Stimulated activated CD4-positive, alpha-beta T cell treated with anti-CD3 and anti-CD28 coated beads, Interleukin-1b, Interleukin-23, amount 100 ng/mL, for 1 hour (primary cell): ENCODE measurements at places on chromosomes 7 and 10.

DNA sequence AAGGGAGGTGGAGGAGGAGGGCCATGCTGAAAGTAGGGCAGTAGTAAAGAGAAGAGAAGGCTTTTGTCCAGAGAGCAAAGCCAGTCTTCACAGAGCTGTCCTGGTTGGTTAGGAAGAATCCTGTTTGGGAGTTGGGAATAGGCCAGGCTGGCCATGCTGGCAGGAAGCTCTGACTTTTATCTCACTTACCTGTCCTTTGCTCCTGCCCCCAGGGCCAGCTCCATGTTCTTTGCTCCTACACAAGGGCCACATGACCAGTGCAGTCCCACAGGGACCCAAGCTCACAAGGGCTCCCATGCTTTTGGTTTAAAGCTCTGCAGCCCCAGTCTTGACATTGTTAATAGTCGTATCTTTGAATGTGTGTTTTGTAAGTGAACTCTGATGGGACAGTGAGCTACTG lies 161.6 kb upstream of the KMT2E start:
- DNase-seq, result no peak

GRCh38 chr10:75352650-75353049 lies 48.9 kb downstream of the ZNF503 start:
- no peak for DNase-seq

- DNase-seq, result no peak
Measured at GRCh38 chr10:72790216-72790990, 98.5 kb downstream of the MCU start.

- DNase-seq, result no peak
Measured at GRCh38 chr10:122485670-122486069, 24.3 kb downstream of the HTRA1 start.

GRCh38 chr7:15916681-15917380 lies 230.3 kb upstream of the MEOX2 start:
- DNase-seq, result no peak

GRCh38 chr7:7857143-7857583 lies 111.4 kb upstream of the GLCCI1 start:
- DNase-seq, result no peak

- no peak for DNase-seq
Measured at GRCh38 chr10:126422567-126422966, 34.3 kb upstream of the ADAM12 start.

DNA sequence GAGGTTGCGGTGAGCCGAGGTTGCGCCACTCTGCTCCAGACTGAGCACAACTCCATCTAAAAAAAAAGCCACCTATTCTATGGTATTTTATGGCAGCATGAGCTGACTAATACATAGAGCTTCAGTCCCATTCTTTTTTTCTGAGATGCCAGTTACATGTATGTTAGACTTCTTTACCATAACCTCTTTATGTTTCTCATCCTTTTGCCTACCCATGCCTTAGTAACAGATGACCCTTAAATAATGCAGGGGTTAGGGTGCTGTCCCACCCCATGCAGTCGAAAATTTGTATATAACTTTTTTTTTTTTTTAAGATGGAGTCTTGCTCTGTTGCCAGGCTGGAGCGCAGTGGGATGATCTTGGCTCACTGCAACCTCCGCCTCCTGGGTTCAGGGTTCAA lies 22.7 kb upstream of the HHEX start:
- no peak for DNase-seq

DNA sequence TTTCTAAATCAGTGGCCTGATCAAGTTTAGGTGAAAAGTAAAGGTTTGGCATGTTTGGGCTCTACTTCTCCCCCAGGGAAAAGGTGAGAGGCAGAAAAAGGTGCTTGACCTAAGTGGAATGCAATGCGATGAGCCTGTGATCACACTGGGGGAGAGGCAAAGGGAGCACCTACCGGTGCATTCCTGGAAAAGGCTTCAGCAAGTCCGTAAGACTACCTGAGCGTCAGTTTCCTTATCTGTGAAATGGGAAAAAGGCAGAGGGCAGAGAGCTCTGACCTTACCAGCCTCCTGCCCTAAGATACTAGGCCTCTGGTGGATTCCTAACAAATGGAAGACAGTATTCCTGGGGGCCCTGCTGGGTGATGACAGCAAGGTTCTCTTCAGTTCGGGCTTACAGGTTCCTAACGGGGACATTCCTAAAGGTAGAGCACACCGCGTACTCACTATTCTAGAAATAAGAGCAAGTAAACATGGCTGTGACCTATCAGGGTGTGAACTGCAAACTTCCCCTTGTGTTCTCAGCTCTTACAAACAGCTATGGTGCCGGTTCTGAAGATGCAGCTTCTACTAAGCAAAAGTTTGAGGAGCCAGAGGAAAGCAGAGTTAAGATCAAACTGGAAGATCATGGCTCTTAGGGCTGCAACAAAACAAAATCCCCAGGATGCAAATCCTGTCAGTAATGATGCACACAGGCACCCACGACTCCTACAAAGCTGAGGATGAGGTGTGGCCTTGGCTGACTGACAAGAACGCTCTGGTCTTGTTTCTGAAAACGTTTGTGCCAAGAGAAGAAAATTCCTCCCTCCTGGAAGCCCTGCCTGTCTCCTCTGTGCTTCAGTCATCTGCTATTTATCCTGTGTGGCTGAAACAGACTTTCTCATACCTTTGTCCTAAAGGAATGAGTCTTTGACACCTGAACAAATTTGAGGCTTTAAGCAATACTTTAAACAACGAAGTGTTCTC lies 13.3 kb upstream of the ACSL5 start:
- DNase-seq, result no peak

GRCh38 chr7:144670218-144670617 lies 165.6 kb downstream of the TPK1 start:
- no peak for DNase-seq

DNA sequence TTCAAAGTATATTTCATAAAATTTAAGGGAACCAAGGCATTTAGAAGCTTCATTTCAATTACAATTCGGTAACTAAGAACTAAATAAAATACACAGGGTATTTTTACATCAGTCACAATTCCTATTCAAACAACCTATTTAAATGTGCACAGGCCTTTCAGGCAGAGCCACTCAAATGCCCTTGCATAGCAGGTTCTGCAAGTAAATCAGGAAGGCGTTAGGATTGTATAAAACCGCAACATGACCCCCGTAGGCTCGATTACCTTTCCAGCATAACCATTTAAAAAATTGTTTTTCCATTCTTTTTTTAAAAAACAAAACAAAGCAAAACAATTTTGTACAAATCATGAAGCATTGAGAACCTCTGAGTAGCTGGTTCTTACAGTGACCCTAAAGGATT lies 289.9 kb upstream of the SP8 start:
- DNase-seq, result no peak

DNA sequence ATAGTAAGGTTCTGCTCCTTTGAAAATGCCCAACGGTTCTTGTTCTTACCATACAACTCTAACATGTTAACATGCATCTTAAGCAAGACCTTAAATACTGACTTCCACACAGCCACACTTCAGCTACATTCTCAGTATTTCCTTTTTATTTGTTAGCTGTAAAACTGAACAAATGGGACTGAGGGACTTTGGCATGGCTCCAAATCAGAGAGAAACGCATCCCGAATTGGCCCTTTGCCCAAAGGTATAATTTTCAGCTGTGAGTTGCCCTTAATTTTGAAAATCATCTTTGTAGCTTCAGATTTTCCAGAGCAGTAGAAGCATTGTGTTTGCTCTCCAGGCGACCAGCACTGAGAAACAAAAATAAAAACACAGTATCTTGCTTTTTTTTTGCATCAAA lies 56.4 kb downstream of the NEUROD6 start:
- DNase-seq, result no peak

- DNase-seq, result no peak
Measured at GRCh38 chr7:8258166-8258565, 3.8 kb downstream of the ICA1 start.

GRCh38 chr7:27593226-27593625 lies 69.5 kb downstream of the HIBADH start:
- DNase-seq, result no peak

DNA sequence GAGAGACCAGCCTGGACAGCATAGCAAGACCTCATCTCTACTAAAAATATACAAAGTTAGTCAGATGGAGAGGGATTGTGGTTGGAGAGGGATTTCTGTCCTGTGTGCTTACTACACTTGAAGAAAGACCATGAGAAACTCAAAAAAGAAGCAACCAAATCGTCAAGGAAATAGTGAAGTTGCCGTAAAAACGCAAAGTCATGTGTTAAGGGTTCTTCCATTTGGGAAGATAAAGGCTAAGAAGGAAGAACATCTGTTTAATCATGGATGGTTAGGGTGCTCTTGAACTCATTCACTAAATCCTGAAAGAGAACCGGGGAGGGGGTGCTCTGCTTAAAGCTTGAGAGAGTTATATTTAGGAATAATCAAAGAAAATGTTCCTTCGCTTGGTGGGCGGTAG lies 59.8 kb upstream of the KDM7A start:
- no peak for DNase-seq

- DNase-seq, result no peak
Measured at GRCh38 chr7:158663428-158663741, 41.2 kb downstream of the NCAPG2 start.

GRCh38 chr7:41996381-41997035 lies 240.5 kb downstream of the GLI3 start:
- DNase-seq, result no peak

DNA sequence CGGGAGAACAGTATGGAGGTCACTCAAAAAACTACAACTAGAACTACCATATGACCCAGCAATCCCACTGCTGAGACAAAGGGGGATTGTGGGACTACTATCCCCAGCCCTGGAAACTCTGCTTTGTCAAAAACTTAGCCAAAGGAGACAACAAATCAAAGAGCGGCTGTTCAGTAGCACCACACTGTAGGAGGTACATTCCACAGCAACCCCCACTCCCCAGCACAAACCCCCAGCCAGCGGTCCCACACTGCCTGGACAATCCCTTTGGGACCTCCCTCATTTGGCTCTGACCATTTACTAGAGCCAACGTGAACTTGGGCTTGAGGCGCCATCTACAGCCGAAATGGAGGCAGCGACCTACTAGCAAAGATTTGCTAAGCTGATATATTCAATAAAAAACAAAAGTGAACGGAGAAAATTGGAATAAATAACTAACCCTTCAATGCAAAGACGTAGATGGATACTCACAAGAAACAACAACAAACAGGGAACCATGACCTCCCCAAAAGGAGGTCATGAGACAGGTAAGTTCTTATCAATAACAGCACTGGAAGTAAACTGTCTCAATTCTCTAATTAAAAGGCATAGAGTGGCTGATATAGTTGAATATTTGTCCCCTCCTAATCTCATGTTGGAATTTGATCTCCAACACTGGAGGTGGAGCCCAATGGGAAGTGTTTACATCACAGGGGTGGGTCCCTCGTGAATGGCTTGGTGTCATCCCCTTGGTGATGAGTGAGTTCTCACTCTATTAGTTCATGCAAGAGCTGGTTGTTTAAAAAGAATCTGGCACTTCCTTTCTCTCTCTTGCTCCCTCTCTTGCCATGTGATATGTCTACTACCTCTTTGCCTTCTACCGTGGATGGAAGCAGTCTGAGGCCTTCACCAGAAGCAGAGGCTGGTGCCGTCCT lies 119.0 kb upstream of the KCNMA1 start:
- no peak for DNase-seq
